ENCODE measurements at places on chromosomes 6 and 20. TPM values are rescaled to one million over a fixed set of nuclear protein-coding genes. Genes with fewer than 3 reads are reported as not detected.

DNA sequence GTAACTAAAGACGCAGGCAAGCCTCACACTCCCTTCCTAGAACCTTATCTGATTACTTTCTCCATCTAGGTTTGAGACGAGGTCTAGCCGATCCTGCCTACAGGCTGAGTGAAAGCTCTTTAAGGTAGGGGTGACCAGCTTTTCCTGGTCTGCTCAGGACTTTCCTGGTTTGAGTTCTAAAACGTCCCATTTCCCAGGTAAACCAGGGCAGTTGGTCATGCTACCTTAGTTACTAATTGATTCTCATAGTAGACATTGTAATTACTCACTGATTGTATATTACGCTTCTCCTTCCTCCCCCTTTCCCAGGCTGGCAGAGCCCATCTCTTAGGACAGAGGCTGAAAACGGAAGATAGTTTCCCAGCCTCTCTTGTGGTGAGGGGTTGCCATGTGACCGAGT, 27.9 kb upstream of the RSPO4 start:
- no peak for DNase-seq

Gene TCF15
- 3.6 TPM for total RNA-seq

Gene RGS17
- not detected for total RNA-seq

Gene PHACTR1
- 0.07 TPM for total RNA-seq

- no peak for DNase-seq
These were observed 9.5 kb downstream of the OVOL2 start for GRCh38 chr20:18048176-18048575.

Gene AIG1
- 5.7 TPM for total RNA-seq

Gene LST1
- total RNA-seq = 22.3 TPM

Gene CASP8AP2
- 14.2 TPM for total RNA-seq

Gene CTAGE9
- not detected for total RNA-seq

DNA sequence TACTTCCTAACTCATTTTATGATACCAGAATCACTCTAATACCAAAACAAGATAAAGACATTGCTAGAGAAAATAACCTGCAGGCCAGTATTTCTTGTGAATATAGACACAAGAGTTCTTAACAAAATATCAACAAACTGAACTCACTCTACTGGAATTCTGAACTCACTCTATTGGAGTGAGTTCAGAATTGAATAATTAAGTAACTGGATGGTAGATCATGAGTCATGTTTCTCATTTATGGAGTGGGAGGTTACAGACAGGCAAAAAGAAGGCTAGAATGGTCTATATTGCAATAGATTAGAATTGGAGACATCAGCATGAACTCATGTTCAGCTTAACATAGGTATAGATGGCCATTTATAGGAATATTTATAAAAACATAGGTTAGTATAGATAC, 26.6 kb upstream of the C6orf58 start:
- no peak for DNase-seq

Gene TMEM151B
- total RNA-seq = not detected

Gene CD93
- 21.4 TPM for total RNA-seq

Gene COX4I2
- 3.9 TPM for total RNA-seq

- DNase-seq = no peak
These were observed 1666.3 kb downstream of the HACE1 start for GRCh38 chr6:103193413-103193812.

Gene ZC3H12D
- 0.03 TPM for total RNA-seq

Gene DNAH8
- not detected for total RNA-seq

DNA sequence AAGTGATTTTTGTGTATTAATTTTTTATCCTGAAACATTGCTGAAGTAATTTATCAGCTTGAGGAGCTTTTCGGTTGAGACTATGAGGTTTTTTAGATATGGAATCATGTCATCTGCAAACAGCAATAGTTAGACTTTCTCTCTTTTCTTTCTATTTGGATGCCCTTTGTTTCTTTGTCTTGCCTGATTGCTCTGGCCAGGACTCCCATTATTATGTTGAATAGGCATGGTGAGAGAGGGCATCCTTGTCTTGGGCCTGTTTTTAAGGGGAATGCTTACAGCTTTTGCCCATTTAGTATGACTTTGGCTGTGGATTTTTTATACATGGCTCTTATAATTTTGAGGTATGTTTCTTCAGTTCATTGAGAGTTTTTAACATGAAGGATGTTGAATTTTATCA, 207.6 kb upstream of the DEFB112 start:
- no peak for DNase-seq

- DNase-seq = no peak
These were observed 114.8 kb downstream of the SCML4 start for GRCh38 chr6:107709341-107709740.

Gene AVP
- total RNA-seq = not detected

GRCh38 chr20:56378386-56378785, 13.6 kb downstream of the AURKA start:
- no peak for DNase-seq

- DNase-seq = no peak
These were observed 54.8 kb downstream of the PLG start for GRCh38 chr6:160756871-160757270.

Gene C20orf141
- total RNA-seq = not detected

GRCh38 chr6:127518710-127519468, at the start of gene MTCL3:
MTCL3 (minus strand) TSS chr6:127519335.
- no peak for DNase-seq

DNA sequence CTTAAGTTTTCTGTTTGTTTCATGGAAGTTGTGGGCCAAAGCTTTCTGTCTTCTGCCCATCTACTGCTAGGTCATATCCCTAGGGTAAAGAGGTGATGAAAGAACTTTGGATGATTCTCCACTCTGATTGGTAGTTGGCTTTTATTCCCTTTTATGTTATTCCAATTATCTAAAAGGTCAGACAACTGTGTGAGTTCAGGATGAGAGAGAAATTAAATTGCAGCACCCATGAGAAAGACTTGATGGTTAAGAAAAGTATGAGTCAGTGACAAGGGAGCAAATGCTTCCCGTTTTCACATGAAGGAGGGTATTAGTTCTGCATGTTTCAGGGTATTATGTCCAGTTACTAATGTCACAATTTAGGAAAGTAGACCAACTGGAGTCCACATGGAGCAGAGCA, 136.3 kb downstream of the CD109 start:
- no peak for DNase-seq

DNA sequence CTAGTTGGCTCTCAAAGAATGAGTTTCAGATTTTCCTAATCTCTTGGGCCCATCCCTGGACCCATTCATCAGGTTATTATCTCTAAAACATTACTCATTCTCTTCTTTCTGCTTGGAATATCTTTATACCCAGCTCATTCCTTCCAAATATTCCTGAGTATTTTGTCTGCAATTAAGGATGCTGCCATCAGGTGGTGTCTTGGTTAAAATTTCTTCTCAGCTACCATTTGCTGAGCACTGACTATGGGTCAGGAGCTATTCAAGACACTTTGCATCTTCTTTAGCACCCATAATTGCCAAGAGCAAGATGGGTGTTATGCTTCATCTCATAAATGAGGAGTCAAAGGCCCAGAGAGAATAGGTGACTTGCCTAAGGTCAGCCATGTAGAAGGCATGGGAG, 8.4 kb downstream of the SUN5 start:
- DNase-seq = no peak

Gene TP53TG5
- total RNA-seq = not detected

Gene HCK
- 1.4 TPM for total RNA-seq

Data from gastrocnemius medialis (tissue), 4 donors.